HCT116 (cell line): ENCODE measurements at places on chromosomes 16 and 17. TPM values are rescaled to one million over a fixed set of nuclear protein-coding genes. Genes with fewer than 3 reads are reported as not detected.

GRCh38 chr17:69058165-69058564 lies 2.6 kb downstream of the ABCA9 start:
- no peaks in the 10 kb centered on the region for H3K4me1 ChIP-seq
- H3K36me3 ChIP-seq: no peaks in the 10 kb centered on the region
- no peaks in the 10 kb centered on the region for H3K27me3 ChIP-seq
- H3K4me3 ChIP-seq: no peak overlapping the region
- DNase-seq: peak; percentile 31

DNA sequence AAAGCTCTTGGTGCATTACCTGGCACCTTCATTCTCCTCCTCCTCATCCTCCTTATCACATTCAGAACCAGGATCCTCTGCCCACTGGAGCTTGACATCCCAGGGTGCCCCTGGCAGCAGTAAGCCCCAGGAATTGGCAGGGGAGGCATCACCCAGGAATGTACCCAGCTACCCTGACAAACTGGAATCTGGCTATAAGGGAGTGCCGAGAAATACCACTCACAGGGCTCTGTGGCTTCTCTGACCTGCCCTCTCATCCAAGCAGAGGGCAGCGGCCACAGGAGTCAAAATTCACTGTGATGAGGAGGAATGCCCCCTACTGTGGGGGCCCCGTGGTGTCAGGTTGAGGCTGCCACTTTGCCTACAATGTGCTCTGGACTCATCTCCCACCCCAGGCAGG lies 19.6 kb downstream of the MPP3 start:
- no peaks in the 10 kb centered on the region for H3K27me3 ChIP-seq
- no peak for DNase-seq
- no peak overlapping the region for H3K27ac ChIP-seq
- H3K36me3 ChIP-seq: peaks cover 22% of the 10 kb centered on the region

DNA sequence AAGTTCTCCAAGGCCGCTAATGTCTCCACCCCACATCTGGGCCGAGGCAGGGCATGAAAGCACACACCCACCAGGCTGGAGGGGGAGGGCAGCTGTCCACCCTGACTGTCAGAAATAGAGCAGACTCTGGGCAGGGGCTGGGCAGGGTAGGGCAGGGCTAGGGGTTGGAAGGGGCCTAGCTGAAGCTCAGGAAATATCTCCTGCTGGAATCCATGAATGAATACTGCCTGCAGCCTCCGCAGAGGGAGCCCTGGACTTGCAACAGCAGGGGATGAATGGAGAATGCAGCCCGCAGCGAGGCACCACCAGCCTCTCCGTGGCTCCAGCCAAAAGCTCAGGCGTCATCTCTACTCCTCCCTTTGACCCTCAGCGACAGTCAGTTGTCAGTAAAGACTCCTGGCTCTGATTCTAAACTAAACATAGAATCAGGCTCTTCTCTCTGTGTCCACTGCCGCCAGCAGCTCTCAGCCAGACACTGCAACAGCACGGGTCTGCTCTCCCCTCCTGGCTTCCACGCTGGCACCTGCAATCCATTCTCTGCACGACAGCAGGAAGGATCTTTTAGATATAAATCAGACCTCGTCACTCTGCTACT lies 23.9 kb upstream of the NGFR start:
- no peak overlapping the region for H3K4me3 ChIP-seq
- H3K27me3 ChIP-seq: no peaks in the 10 kb centered on the region; the same call in 1 of the 2 replicates
- no peaks in the 10 kb centered on the region for H3K4me1 ChIP-seq
- H3K36me3 ChIP-seq: no peaks in the 10 kb centered on the region

DNA sequence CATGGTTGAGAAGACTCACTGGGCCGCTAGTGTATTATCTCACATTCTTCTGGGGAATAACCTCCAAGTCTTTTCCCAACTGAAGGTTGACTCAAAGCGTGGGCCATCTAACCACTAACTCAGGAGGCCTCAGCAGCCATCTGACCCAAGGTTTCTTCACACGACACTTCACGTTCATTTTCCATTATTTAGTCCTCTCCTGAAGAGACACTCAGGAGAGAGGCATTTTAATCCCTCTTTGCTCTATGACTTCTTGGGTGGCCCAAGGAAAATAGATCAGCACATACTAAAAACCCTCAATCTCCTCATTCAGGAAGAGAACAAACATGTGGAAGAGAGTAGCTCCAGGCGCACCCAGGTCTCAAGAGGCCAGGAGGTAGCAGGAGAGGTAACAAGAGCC lies 252.8 kb upstream of the FOXF1 start:
- DNase-seq: no peak
- H3K4me1 ChIP-seq: no peaks in the 10 kb centered on the region
- H3K27me3 ChIP-seq: peaks cover 18% of the 10 kb centered on the region
- no peak overlapping the region for H3K27ac ChIP-seq

DNA sequence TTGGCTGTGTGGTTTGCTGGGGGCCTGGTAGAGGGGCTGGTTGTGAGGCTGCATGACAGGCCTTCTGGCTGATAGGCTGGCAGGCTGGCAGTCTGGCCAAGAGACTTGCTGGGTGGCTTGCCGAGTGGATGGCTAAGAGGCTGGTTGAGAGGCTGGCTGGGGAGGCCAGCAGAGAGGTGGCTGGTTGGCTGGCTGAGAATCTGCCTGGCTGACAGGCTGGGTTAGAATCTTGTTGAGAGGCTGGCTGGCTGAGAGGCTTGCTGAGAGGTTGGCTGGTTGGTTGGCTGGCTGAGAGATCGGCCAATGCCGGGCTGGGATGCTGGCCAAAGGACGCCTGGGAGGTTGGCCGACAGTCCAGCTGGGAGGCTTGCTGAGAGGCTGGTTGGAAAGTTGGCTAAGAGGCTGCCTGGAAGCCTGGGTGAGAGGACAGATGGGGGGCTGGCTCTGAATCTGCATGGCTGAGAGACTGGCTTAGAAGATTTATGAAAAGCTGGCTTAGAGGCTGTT lies 35.9 kb upstream of the ACSM2B start:
- H3K27ac ChIP-seq: no peak overlapping the region
- H3K27me3 ChIP-seq: peaks cover 67% of the 10 kb centered on the region
- no peak overlapping the region for H3K4me3 ChIP-seq
- no peaks in the 10 kb centered on the region for H3K4me1 ChIP-seq

DNA sequence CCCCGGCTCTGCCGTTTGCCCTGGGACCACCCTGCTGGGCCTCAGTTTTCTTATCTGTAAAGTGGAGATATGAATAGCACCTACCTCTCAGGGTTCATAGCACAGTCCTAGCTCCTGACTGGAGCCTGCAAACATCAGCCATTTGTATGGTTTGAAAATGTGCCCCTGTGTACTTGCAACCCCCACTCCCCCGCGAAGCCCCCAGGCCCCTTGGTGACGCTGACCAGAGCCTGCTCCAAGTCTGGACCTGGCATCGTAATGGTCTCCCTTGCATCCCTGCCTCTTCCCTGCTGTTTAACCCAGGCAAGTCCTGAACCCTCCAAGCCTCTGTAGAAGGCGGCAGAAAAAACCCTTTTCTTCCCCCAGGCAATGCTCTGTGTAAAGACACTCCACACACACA lies 128.0 kb downstream of the IRF8 start:
- H3K4me3 ChIP-seq: no peak overlapping the region
- peaks cover 33% of the 10 kb centered on the region for H3K27me3 ChIP-seq
- H3K36me3 ChIP-seq: no peaks in the 10 kb centered on the region
- no peak overlapping the region for H3K27ac ChIP-seq
- no peak for DNase-seq
- H3K4me1 ChIP-seq: no peaks in the 10 kb centered on the region; the same call in 1 of the 2 replicates

- no peaks in the 10 kb centered on the region for H3K36me3 ChIP-seq
- H3K27ac ChIP-seq: no peak overlapping the region
- no peaks in the 10 kb centered on the region for H3K27me3 ChIP-seq
- DNase-seq: no peak
- H3K4me3 ChIP-seq: no peak overlapping the region
- H3K4me1 ChIP-seq: peaks cover 11% of the 10 kb centered on the region; the same call in 1 of the 2 replicates
Measured at GRCh38 chr17:72518753-72519597, 398.2 kb downstream of the SOX9 start.

- H3K4me3 ChIP-seq: no peak overlapping the region
- no peaks in the 10 kb centered on the region for H3K27me3 ChIP-seq
- no peaks in the 10 kb centered on the region for H3K4me1 ChIP-seq
- H3K36me3 ChIP-seq: no peaks in the 10 kb centered on the region
Measured at GRCh38 chr16:13333336-13333735, 431.9 kb downstream of the SHISA9 start.

DNA sequence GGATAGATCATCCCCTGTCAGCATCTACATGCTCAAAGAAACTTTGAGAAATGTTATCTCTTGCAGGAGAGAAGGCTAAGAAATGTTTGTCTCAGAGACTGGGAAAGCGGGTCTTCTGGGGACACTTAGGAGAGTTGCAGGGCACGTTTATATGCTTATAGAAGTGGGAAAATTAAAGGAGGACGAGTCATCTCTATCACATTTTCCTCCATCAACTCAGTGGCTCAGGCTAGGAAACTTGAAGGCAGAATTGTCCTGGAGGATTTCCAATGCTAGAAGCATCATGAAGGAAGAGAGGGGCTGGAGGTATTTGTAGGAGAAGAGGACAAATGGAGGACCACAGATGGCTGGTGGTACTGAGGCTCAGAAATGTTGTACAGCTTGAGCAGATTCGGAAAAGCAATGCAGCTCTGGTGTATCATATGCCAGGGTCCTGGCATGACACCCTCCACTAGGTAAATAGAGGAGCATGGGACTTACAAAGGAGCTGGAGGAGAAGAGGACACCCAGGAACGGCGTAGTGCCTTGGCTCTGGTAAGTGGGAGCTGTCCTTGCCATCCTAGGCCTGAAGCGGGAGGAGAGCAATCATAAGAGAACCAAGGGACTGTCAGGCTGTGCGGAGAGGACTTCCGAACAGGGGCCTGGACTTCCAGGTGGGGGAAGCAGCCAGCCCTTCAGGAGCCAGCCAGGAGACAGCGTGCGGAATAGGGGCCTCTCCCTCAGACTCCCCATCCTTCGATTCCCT lies 4.5 kb upstream of the HS3ST3B1 start:
- no peak overlapping the region for H3K4me3 ChIP-seq
- no peak overlapping the region for H3K27ac ChIP-seq
- no peak for DNase-seq
- peaks cover 10% of the 10 kb centered on the region; the same call in 1 of the 2 replicates for H3K27me3 ChIP-seq
- peaks cover 11% of the 10 kb centered on the region; the same call in 1 of the 2 replicates for H3K4me1 ChIP-seq

DNA sequence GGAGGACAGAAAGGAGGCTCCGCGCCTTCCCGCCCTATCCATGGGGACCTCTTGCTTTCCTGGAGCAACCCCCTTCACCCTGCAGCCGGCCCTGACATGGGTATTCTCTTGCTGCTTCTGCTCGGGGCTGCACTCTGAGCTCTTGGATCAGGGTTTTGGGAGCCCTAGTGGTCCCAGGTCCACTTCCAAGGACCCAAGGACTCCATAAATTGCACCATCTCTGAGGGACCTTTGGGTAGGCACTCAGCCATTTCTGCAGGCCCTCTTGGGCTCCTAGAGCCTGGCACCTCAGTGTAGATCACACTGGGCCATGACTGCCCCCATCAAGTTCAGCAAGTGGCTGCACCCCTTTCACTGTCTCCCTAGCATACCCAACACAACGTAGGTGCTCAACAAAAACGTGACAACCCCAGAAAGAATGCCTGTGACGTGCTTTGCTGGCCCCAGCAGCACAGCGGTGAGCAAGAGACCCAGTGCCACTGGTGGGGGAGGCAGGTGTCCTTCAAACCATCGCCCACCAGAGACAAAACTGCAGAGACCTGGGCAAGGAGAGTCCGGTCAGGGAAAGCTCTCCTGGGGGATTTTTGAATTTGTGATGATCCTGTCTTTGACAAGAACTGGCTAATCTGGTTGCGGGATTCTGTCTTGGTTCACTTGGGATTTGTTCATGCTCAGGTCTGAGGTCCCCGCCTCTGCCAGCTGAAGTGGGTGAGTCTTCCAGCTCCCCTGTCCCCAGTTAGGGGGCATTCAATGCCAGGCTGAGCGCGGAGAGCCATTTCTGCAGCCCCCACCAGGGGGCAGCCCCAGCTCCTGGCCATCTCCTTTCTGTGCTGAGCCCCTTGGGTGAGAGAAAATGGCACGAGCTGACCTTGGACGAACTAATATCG lies 2.5 kb upstream of the RAB11FIP4 start:
- no peaks in the 10 kb centered on the region for H3K4me1 ChIP-seq
- no peaks in the 10 kb centered on the region for H3K36me3 ChIP-seq
- H3K4me3 ChIP-seq: no peak overlapping the region
- H3K27ac ChIP-seq: no peak overlapping the region

DNA sequence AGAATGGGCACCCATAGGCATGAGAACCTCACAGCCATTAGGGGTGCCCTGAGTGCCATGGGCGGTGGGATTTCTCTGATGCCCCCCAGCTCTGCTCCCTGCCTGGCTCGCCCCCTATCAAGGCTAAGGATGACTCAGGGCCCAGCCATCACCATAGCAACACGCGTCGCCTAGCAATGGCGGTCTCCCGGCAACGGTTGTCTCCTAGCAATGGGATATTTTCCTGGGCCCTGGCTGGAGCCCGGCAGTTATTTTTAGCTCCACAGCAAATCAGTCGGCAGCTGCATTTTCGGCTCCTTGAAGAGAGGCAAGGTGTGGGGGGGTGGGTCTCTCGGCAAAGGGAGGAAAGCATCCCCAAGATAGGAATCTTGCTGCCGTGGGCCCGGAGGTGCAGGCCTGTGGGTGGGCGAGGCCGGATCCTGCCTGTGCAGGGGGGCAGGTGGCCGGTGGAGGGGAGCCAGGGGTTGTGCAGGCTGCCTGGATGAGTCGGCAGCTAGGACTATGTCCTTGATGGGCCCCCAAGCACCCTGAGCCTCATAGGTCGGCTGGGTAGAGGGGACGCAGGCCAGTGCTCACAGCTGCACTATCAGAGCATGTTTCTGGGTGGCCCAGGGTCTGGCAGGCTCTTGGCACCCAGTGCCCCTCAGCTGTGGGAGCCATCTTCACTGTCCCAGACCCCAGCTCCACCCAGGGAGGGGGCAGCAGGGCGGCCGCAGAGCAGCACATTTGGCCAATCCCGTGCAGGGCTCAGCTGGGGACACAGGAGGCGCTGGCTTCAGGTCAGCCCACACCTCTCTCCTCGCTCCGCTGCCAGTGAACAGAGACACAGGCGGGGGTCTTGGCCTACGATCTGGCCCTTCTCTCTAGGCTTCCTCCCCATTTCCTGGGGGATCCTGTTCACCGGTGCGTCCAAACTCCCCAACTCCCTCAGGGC lies 4.2 kb upstream of the FBXL16 start:
- no peaks in the 10 kb centered on the region for H3K27me3 ChIP-seq
- no peaks in the 10 kb centered on the region for H3K36me3 ChIP-seq
- peaks cover 54% of the 10 kb centered on the region for H3K4me1 ChIP-seq
- no peak for DNase-seq
- no peak overlapping the region for H3K4me3 ChIP-seq
- no peak overlapping the region for H3K27ac ChIP-seq

DNA sequence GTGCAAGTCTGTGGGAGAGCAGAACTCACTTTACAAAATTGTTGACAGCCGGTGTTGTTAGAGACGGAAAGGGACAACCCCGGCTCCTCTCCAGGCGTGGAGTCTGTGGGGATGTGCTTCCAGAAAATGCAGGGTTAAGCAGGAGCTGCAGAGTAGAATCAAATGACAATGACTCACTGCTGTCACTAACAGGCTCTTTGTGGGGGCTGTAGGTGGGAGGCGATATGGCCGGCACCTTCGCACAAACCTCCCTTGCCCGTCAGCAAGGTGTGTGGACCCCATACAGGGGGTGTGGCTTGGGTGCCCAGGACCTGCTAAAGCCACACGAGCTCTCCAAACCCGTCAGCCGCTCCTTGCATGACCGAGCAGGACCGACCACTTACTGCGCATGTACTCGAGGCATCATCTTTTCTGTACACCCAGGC lies 5.8 kb downstream of the PDK2 start:
- DNase-seq: no peak
- H3K27me3 ChIP-seq: no peaks in the 10 kb centered on the region
- no peaks in the 10 kb centered on the region for H3K36me3 ChIP-seq
- H3K4me1 ChIP-seq: peaks cover 38% of the 10 kb centered on the region

The RHOT1 gene
- 33.3 TPM for total RNA-seq

The KAT8 gene
- 44.9 TPM for total RNA-seq

The KRTAP2-1 gene
- total RNA-seq: not detected

The ASPA gene
- total RNA-seq: not detected

The ADAP2 gene
- 17.2 TPM for total RNA-seq

The CPHXL2 gene
- not detected for total RNA-seq

The BLTP2 gene
- total RNA-seq: 140 TPM

The DECR2 gene
- 17.1 TPM for total RNA-seq

The MSLN gene
- total RNA-seq: 40.9 TPM

The CHST4 gene
- total RNA-seq: 0.59 TPM

The P2RX5 gene
- total RNA-seq: 9.0 TPM
